ENCODE measurements at places on chromosomes 1 and 21.

DNA sequence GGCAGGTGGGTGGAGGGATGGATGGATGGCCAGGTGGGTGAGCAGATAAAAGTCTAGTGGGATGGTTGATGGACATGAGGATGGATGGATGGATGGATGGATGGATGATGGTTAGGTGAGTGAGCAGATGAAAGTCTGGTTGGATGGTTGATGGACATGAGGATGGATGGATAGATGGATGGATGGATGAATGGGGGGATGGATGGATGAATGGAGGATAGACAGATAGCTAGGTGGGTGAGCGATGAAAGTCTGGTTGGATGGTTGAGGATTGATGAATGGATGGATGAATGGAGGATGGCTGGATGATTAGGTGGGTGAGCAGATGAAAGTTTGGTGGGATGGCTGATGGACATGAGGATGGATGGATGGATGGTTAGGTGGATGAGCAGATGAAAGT lies 9.0 kb upstream of the ARHGEF19 start:
- DNase-seq, result no peak

DNA sequence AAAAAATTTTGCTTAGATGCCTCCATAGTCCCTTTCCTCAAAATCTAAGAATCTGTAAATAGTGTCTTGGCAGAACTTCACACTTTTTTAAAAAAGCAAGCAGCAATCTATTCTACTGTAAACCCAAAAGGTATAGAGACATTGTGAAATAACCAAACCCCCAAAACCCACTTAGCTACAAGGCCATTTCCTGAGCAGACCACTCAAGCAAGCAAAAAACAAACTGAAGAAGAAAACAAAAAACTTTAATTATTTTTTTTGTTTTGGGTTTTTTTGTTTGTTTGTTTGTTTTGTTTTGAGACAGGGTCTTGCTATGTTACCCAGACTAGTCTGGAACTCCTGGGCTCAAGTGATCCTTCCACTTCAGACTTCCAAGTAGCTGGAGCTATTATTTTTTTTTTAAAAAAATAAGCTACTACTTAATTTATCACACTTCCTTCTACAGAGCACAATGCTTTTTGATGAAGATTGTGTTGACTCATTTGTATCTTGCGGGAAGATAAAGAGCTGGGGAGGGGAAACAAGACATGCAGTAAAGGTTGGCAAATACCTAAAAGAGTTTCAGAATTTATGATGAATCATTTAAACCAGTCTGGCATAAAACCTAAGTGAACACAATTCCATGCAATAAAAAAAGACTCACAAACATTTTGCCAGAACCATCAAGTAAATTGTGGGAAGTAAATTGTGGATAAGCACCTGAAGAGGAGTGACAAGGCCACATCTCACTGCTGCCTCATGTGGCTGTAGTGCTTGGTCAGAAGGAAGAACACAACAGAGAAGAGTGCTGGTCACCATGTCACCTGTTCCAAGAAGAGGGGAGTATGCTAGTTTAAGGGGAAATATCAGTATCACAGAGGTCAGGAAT lies 2.7 kb upstream of the PTPN22 start:
- DNase-seq, result no peak

DNA sequence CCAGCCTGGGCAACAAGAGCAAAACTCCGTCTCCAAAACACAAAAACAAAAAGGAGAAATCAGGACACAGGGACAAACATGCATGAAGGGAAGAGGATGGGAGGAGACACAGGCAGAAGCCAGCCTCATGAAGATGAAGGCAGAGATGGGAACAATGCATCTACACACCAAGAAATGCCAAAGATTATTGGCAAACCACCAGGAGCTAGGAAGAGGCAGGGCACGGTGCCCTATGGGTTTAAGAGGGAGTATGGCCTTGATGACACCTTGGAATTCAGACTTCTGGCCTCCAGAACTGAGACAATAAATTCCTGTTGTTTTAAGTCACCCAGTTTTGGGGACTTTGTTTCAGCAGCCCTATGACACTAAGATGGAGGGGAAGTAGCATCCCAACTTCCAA lies 5.2 kb downstream of the TMPRSS3 start:
- DNase-seq, result no peak

DNA sequence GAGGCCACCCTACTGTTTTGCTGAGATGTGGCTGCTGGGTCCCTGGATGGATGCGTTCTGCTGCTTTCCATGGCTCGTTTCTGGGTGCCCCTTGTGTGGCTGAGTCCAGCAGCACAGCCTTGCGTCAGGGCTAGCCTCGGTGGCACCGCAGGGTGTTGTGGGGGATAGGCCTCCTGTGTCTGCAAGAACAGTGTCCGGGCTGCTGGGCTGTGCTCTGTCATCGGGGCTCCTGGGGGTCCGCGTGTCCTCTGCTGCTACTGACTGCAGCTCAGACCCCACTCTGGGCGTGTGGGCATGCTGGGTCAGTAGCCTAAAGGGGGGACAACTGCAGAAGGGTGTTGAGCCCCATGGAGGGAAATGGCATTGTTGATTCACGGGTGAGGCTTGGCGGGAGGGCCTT lies 4.9 kb downstream of the RRP1 start:
- DNase-seq, result no peak

GRCh38 chr1:2595261-2595811 lies 8.8 kb downstream of the PRXL2B start:
- DNase-seq, result no peak

- DNase-seq, result no peak
These were observed 140.1 kb upstream of the DUSP10 start for GRCh38 chr1:221881805-221882581.

GRCh38 chr1:211789641-211790464 lies 40.7 kb downstream of the LPGAT1 start:
- no peak for DNase-seq

GRCh38 chr1:150127464-150127863 lies 22.3 kb upstream of the PLEKHO1 start:
- no peak for DNase-seq

GRCh38 chr21:45517249-45518065 lies 24.8 kb downstream of the SLC19A1 start:
- no peak for DNase-seq

GRCh38 chr1:220089650-220090556 lies at the start of gene BPNT1:
Gene BPNT1 (minus strand): TSS chr1:220089788. CDS start chr1:220079846, 9,942 bp downstream.
- DNase-seq, result peak; percentile 97

DNA sequence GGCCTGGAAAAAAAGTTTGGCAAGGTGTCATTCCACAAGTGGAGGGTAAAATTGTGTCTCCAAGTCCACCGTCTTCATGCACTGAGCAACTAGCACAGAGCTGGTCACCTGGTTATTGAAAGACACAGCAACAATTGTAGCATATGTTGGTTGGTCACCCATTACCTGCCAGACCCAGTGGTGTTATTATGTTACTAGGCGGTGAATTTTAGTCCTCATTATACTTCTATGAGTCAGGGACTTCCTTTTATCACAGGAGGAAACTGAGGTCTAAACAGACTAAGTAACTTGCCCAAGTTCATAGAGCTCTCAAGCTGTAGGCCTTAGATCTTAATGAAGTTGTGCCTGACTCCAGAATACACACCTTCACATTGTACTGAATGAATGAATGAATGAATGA lies 94.9 kb upstream of the VANGL1 start:
- DNase-seq, result no peak

- no peak for DNase-seq
These were observed 174.8 kb downstream of the TOMM20 start for GRCh38 chr1:234953655-234954405.

GRCh38 chr1:169478094-169478672 lies 7.6 kb downstream of the SLC19A2 start:
- no peak for DNase-seq

GRCh38 chr21:24224422-24224821 lies 1382.9 kb downstream of the MRPL39 start:
- no peak for DNase-seq

- DNase-seq, result no peak
These were observed 3.6 kb downstream of the CELF3 start for GRCh38 chr1:151713044-151713443.

- DNase-seq, result no peak
These were observed 267.8 kb downstream of the C1orf94 start for GRCh38 chr1:34444516-34444915.

- peak; percentile 60 for DNase-seq
These were observed at the start of gene LCK for GRCh38 chr1:32250893-32251716. Gene LCK (plus strand): TSS chr1:32251265. CDS start chr1:32274330, 23,065 bp downstream.

DNA sequence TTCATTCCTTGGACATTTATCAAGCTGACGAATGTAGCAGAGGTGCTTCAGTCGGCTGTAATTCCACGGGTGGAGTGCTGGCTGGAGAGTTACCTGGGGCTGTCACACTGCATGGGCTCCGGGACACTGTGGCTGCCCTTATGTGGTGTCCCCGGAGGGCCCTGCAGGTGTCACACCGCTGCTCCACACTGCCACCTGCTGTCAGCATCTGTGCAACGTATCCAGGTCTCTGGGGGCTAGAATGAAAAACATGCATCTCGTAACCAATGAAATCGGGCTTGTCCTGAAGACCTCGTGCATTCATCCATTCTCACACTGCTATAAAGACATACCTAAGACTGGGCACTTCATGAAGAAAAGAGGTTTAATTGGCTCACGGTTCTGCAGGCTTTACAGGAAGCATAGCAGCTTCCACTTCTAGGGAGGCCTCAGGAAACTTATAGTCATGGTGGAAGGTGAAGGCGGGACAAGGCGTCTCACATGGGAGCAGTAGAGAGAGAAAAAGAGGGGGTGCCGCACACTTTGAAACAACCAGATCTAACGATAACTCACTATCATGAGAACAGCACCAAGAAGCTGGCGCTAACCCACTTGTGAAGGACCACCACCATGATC lies 46.7 kb upstream of the PCBP3 start:
- peak; percentile 71 for DNase-seq

GRCh38 chr1:226076378-226076777 lies 13.9 kb downstream of the H3-3A start:
- no peak for DNase-seq

- DNase-seq, result no peak
These were observed 36.5 kb downstream of the SERBP1 start for GRCh38 chr1:67393737-67394136.

GRCh38 chr1:179917601-179918429 lies 35.7 kb downstream of the TOR1AIP1 start:
- DNase-seq, result no peak

GRCh38 chr1:115320377-115320776 lies 17.7 kb downstream of the NGF start:
- no peak for DNase-seq

DNA sequence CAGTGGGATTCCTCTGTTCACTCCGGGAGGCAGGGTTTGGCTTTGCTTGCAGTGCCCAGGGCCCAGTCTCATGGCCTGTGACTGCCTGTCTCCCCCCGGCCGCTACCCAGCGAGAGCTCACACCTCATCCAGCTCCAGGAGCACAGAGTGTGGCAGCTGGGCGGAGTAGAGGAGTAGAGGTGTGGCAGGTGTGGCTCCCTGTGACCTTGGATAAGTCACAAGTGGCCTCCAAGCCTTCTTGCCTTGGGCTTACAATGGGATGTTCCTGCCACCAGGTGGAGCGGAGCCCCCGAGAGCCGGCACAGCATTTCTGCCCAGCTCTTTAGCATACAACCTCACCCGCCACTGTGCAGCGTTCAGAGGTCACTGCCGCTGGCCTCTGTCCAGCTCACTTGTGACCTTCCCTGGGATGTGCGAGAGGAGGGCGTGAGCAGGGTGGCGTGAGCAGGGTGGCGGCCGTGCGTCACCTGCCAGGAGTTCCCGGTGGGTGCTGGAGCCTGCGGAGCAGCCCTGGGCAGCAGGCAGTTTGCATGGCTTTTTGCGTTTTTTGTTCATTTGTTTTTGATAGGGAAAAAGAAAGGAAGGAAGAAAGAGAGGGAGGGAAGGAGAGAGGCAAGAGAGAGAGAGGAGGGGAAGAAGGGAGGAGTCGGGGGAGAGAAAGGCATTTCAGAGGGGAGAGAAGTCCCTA lies 42.4 kb downstream of the CRYAA start:
- DNase-seq, result no peak

DNA sequence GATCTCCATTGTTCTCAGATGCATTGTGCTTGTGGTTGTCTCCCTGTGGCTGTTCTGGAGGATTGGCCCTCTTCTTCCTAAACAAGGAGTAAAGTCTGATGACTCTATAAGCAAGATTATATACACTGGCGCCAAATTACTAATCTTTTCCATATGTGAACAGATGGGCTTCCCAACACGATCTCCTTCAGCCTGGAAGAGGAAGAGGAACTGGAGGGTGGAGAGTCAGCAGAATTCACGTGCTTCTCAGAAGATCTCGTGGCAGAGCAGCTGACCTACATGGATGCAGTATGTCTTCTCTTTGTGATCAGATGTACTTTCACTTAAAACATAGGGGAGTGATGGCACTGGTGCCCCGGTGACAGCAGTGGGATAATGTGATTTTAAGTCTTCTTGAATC lies 78.7 kb downstream of the RGL1 start:
- DNase-seq, result no peak

DNA sequence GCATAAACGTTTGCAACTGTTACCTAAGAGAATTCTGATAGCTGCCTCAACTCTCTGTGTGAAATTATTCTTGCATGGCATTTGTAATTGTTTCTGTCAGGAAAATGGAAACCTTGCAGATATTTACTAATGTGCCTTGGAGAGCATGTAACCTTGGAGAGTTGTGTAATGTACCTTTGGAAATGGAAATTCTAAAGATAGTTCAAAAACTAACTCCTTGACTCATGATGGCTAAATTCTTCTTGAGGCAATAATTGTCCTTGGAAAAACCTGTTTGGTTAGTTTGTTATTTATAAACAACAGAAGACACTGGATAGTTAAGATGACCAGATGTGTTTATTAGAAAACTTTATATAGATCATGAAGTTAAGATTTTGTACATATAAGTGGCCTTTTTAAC lies 1033.8 kb downstream of the PLA2G4A start:
- no peak for DNase-seq

- no peak for DNase-seq
These were observed 110.5 kb upstream of the CDC42BPA start for GRCh38 chr1:227428803-227429202.

DNA sequence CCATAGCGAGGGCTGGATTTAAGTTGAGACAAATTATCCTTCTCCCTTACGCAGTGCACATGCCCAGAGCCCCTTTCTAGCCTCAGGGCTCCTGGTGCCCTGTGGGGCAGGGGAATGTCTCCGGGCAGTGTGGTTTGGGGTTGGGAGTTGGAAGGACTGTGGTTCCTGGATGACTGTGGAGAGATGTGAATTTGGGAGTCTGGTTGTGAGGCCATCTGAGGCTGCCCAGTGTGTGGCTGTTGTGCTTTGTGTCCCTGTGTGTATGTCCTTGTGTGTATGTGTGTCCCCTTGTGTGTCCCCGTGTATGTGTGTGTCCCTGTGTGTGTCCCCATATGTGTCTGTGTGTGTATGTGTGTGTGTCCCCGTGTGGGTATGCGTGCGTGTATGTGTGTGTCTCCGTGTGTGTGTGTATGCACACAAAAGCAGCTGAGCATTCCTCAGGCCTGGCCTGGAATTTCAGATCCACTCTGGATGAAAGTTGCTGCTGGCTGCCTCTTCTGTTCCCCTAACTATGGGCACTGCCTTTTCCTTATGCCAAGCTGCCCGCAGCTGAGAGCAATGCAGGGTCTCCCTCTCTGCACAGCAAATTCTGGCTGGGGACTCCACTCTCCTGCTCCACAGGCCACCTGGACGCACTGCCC lies 65.4 kb downstream of the UBIAD1 start:
- DNase-seq, result no peak

DNA sequence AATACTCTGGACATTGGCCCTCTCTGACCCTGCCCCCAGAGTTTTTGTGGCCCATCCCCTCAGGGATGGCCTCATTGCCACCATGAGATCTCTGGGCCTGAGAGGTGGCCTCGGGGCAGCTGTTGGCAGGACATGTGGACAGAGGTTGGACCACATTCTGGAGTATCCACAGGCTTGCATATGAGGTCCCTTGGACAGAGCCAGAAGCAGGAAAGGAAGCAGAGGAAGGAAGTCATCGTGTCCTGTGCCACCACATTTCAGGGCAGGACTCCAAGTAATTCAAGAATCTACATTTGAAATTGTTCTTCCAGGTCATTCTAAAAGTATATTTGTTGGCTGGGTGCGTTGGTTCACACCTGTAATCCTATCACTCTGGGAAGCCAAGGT lies 95.9 kb upstream of the PPP2R5A start:
- DNase-seq, result no peak
